ENCODE measurements at places on chromosomes 2 and 18.

DNA sequence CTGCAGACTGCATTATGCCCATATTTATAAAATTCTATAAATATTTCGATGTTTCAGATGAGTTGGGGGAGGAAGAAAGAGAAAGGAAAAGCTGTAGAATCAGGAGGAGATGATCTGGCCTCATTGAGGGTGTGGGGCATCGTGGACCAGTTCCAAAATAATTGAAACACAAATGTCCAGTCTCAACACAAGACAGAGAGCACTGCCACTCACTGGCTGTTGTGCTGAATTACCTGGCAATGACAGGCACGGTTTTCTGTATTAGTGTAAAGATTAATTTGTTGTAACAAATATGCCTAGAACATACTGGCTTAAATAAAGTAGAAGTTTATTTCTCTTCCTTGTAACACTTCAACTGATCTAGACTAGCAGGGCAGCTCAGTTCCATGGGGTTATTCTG is 24.1 kb downstream of the POLE4 start:
- no peak for DNase-seq

GRCh38 chr2:99545604-99546003 is 55.8 kb upstream of the REV1 start:
- no peak for DNase-seq

GRCh38 chr2:235279965-235280364 is 213.9 kb upstream of the AGAP1 start:
- no peak for DNase-seq

DNA sequence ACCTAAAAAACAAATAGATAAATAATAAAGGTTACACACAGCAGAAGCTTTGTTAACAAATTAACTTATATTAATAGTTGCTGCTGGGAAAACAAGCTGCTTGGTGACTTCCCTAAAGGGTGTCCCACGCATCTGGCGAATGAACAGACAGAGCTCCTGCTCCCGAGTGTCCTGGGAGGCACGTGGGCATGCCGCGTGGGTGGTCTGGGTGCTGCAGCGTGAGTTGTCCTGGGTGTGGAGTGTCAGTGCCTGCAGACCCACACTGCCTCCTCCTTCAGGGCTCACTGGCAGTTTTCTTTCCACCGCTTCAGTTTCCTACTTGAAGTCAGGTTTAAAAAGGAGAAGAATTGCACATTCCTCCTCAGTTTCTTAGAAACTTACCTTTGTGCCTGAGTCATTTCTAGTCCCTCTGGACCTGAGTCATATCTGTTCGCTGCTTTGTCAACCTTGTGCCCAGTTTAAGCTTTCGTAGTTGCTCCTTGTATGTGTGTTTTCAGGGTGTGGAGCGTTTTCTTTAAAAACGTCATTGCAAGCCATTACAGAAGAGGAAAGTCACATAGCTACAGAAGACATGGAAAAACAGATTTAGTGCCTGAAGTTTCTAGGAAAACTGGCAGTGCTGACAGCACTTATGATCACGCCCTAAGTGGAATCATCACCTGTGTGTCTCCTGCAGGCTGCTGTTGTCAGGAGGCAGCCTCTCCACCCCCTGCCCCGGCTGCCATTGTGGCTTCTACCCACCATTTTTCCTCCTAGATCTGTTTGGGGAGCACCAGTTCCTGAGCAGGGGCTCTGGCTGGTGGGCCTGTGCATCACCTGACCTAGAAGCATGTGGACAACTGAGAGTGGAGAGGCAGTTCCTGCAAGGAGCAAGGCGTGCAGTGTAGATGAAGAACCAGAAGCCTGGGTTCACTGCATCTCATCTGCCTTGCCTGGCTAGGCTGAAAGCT is 24.5 kb downstream of the IMPA2 start:
- no peak for DNase-seq

DNA sequence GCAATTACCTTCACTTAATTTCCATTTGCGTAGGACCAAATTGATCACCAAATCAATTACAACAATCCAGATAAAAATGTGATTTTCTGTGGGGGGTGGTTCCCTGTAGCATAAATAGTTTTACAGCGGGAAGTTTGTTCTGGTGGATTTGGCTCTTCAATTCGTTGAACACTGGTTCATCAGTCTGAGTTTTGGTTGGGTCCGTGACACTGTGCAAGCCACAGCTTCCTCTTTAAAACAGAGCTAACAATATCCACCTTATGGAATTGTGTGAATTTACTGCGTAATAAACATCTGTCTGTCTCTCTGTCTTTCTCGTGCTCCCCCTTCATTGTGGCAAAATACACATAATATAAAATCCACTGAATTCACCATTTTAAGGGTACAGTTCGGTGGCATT is 310.8 kb downstream of the TGIF1 start:
- no peak for DNase-seq

DNA sequence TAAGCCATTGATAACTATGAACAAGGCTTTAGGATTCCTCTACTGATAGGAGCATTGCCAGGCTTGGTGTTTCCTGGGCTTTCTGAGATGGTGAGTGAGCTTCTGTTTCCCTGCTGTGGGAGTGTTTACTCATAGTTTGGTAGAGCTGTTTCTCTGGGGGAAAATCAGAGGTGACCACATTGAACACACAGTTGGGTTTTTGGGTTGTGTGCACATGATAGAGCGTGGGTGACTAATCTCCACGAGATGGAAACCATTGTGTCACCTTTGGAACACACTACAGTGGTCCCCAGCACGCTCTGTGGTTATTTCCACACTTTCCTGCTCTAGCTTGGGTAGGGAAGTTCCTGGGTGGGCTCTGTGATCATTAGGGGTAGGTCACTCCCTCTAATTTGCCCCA is 5.4 kb downstream of the IL1R1 start:
- DNase-seq: no peak

- no peak for DNase-seq
Measured at GRCh38 chr2:85907671-85908157, 18.9 kb upstream of the ST3GAL5 start.

DNA sequence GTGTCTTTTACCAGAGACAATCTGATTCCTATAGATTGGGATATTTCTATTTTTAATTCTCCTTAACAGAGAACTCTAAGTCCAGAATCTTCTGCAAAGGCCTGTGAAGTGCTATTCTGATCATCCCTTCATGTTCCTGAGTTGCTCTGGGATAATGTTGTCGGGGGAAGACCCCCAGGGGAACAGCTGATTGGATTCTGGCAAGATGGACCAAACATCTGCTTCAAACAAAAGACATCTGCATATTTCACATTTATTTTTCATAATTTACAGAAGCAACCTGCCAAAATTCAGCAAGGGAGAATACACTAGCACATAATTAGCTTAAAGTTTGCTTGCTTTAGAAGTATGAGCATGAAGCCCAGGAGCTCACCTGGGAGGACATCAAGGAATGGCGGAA is 116.0 kb upstream of the ETAA1 start:
- no peak for DNase-seq

GRCh38 chr2:109434351-109434750 is 179.4 kb downstream of the SEPTIN10 start:
- no peak for DNase-seq

DNA sequence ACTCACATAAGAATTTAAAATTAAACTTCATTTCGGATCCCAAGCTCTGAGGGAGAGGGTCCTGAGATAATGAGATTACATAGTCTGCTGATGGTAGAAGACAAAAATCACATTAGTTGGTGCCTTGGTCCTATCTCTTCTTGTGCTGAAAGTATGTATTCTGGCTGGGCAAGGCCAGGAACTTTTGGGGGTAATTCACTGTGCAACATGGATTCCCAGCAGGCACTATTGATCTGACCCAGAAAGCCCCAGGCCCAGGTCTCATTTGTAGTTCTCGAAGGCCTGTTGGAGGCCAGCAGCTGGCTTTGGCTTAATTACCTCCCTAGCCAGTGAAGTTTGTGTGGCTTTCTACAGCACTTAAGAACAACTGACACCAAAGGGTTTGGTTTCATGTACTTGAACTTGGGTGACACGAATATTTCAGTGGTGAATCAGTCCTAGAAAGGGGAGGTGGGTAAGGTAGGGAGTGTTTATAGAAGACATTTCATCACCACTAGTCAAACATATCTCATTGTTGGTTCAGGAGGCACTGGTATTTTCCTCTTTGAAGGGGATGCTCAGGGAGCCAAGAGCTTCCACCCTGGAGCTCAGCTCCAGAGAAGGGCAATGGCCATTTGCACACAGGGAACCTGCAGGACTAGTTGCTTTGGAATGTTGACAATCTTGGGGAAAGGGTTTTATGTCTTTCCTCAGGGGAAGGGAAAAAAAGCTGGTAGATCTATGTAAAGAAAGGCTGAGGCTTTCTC is 217.8 kb downstream of the OSR1 start:
- DNase-seq: no peak

GRCh38 chr2:203786549-203787351 is 80.3 kb downstream of the CD28 start:
- no peak for DNase-seq

Data from GM06990 (cell line).